ENCODE measurements at places on chromosomes 1 and 21.

DNA sequence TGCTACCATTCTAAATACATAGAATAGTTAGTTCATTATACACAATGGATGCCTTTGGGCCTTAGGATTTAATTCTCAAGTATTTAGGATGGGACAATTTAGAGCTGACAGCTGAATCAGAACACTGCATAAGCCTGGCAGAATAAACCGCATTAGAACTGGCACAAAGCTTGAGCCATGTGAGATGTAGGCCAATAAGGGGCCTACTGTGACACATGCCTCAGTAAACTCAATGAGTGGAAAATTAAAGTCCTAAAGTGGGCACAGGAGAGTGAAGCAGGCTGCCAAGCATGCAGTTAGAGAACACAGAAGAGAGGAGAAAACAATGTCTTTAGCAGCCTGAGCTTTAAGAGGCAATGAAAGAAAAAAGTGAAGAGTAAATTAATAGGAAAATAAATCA lies 24.3 kb downstream of the SCYL3 start:
- no peak for DNase-seq

GRCh38 chr1:21762022-21762404 lies 20.9 kb downstream of the USP48 start:
- no peak for DNase-seq

DNA sequence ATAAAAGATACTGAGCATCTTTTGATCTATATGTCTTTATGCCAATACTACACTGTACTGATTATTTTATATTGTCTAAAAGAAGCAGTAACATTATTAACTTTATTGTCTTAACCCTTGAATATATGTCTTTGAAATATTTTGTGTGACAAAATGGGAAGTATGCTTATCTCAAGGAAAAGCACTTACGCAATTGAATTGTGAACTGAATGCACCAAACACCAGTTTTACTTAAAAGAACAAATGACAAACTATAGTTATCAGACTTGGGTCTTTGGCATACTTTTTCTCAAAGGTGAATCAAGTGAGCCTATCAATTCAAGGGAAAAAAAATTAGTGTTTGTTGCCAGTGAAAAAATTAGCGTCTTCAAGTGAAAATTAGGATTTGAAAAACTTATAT lies 9.2 kb upstream of the SLC6A9 start:
- no peak for DNase-seq

DNA sequence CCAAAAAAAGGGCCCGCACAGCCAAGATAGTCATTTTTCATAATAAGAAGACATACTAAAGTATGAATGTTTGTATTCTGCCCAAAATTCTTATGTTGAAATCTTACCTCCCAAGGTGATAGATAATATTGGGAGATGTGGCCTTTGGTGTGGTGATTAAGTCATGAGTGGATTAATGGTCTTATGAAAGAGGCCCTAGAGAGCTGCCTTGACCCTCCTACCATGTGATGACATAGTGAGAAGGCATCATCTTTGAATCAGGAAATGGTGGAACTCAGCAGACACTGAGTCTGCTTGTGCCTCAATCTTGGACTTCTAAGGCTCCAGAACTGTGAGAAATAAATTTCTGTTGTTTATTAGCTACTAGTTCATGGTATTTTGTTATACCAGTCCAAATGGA lies 11.8 kb upstream of the RNPC3 start:
- DNase-seq, result no peak

- DNase-seq, result no peak
Measured at GRCh38 chr1:236834876-236835275, 39.8 kb downstream of the MTR start.

DNA sequence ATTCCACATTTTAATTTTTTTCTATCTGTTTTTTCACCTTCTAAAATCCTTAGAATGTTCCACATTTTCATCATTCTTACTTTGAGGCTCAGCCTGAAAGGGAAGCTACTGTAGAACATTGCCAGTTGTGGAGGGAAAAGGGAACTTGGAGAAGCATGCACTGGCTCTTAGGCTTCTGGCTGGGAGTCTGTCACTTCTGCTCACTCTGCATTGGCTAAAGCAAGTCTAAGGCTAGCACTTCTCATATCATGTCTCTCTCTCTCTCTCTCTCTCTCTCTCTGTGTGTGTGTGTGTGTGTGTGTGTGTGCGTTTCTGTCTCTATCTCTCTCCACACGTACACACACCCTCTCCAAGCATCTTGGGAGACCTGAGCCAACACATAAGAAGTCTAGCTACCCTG lies 49.6 kb upstream of the ADAR start:
- DNase-seq, result no peak

- no peak for DNase-seq
Measured at GRCh38 chr1:203459671-203460201, 15.9 kb upstream of the PRELP start.

DNA sequence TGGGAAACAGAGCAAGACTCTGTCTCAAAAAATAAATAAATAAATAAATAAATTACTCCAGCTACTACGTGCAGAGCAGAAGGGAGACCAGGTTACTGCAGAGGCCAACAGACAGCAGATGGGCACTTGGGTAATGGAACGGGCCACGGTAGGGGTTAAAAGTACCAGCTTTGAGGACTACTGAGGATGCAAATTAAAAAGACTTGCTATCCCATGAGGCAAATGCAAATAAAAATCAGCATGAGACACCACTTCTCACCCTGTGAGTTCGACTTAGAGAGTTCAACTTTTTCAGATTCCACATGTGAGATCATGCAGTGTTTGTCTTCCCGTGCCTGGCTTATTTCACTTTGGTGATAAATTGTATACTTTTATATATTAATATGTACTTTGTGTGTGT lies 6.6 kb downstream of the SLC2A5 start:
- DNase-seq, result no peak

- DNase-seq, result no peak
Measured at GRCh38 chr1:54575605-54576290, 27.7 kb downstream of the ACOT11 start.

DNA sequence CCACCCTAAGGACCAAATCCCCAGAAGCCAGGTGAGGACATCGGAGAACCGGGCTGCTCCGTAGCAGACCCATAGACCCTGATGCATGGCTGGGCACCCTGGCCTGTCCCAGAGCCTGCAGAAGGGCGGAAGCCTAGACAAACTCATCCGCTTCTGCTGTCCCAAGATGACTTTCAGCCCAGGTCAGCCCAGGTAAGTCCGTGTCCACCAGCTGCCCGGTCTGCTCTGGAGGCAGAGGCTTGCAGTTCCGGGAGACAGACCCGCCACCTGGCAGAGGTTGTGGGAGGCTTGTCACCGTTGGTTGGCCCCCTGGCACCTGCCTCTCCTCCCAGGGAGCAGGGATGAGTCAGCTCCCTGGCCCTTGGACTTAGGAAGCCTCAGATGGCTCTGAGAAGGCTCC lies 22.8 kb upstream of the POFUT2 start:
- no peak for DNase-seq

GRCh38 chr1:229119876-229120275 lies 151.0 kb upstream of the RAB4A start:
- no peak for DNase-seq

DNA sequence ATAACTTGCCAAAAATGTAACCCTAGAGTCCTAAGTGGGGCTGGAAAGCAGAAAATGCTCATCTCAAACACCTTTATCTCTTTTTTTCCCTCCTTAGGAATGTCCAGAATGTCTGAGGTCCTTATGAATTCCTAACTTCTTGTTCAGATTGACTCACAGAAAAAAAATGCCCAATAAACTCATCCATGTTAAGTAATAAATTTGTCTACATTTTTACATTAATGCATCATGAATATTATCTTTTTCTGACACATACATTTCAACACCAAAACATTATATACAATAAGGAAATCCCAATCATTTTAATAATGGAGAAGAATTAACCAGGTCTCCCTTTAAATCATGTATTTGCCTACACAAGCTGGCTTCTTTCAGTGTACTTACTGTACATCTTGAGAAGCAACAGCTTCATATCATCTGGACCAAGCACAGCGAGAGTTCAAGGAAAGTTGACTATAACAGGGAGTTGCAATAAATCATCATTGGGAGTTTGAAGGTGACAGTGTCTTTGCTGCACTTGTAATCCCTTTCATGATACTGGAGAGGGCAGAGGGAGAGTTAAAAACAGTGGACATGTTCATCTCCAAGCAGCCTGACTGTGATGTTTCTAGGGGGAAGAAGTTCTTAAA lies 565.2 kb downstream of the LTN1 start:
- DNase-seq, result no peak

GRCh38 chr1:151988405-151988923 lies 5.2 kb downstream of the S100A10 start:
- DNase-seq, result no peak

- DNase-seq, result no peak
Measured at GRCh38 chr1:215992620-215993019, 425.5 kb downstream of the KCTD3 start.

GRCh38 chr1:17557986-17558385 lies 18.5 kb downstream of the ARHGEF10L start:
- DNase-seq, result no peak

- DNase-seq, result no peak
Measured at GRCh38 chr1:206469933-206470691, at the start of gene IKBKE. TSS of gene IKBKE (plus strand) at chr1:206470476. CDS start at chr1:206473228, 2,752 bp downstream.

GRCh38 chr1:244782056-244782455 lies 53.4 kb upstream of the COX20 start:
- DNase-seq, result no peak

GRCh38 chr1:3170561-3171453 lies 101.8 kb downstream of the PRDM16 start:
- DNase-seq, result no peak

DNA sequence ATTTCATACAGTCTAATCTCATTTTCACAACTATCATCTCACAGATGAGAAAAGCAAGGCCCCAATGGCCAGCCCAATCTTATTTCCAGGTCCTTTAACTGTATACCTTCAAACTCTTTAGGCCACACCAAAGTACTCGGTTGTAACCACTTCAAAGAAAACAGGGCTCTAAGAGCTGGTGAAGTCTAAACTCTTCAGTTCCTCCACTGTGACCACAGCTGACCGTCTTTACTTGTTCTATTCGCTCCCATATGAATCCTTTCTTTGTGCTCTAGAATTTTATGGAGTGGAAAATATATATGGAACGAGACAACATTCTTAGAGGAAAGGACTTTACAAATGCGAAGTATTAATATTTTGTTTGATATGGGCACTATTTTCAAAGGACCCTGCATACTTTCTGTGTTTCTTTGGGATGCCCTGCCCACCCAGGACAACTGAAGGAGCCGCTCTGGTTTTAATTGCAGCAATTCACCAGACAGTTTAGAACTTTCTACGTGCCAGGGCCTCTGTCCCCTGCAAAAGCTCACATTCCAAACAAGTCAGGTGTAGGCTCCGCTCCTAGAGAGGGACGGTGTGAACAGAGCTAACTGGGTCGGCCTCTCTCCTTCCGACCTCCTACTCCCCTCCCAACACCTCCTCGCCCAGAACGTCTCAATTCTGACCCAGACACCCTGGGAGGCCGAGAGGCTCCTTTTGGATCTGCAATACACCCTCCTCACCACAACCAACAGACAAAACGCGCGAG lies 15.7 kb downstream of the IER5 start:
- DNase-seq, result no peak

- no peak for DNase-seq
Measured at GRCh38 chr1:94746635-94747525, 73.3 kb upstream of the SLC44A3 start.

GRCh38 chr1:234702342-234703000 lies 92.5 kb upstream of the IRF2BP2 start:
- DNase-seq, result no peak

GRCh38 chr1:243910607-243911006 lies 60.6 kb upstream of the AKT3 start:
- DNase-seq, result no peak

GRCh38 chr1:66402194-66402593 lies 131.8 kb upstream of the SGIP1 start:
- no peak for DNase-seq

GRCh38 chr1:58999676-59000075 lies 215.8 kb upstream of the JUN start:
- no peak for DNase-seq

GRCh38 chr1:53521924-53522552 lies 62.8 kb downstream of the DMRTB1 start:
- no peak for DNase-seq

- DNase-seq, result no peak
Measured at GRCh38 chr21:22260274-22260673, 1262.1 kb downstream of the NCAM2 start.

GRCh38 chr1:40067851-40068250 lies 27.3 kb downstream of the CAP1 start:
- no peak for DNase-seq

GRCh38 chr1:210536254-210536961 lies 207.7 kb downstream of the HHAT start:
- DNase-seq, result no peak

DNA sequence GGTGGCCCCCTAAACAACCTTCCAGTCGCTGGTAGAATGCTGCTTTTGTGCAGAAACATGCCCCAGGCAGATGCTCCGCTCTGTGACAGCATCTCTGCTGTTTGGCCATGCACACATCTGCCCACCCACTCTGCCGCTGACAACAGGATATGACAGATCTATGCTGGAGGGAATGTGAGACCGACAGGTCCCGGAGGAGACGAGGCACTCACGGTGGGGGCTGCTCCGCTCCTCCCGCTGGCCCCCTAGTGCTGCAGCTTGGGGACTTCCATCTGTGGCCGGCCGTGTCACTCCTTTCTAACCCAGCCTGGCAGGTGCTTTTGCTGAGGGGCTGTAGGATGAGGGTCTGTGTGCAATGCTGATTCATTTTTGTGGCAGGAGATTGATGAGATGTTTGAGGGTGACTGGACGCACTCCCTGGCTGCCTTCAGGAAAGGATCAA lies 49.1 kb upstream of the DMRTB1 start:
- no peak for DNase-seq

DNA sequence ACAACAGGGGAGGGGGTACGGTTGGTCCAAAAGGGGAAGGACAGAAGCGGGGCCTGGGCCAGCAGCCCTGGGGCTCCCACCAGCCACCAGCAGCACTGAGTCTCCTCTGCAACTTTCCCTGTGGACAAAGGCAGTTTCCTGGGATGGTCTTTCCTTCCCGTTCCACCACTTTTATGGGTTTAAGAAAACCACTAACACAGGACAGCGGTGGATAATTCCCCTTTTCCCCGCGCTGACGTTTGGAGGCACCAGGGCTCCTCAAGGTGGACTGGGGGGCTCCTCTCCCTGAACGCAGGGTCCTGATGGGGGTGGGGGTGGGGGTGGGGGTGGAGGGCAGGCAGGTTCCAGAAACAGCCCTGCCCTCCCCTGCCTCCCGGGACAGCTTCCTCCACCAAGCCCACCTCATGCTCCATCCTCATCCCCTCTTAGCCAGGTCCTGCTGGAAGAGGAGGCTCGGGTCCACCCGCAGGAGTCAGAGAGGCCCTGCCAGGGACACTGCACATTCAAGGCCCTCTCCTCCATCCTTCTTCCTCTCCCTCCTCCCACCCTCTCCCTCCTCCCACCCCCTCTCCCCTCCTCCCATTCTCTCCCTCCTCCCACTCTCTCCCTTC lies 4.8 kb upstream of the COL6A1 start:
- DNase-seq, result no peak

GRCh38 chr1:31670593-31670964 lies 25.9 kb upstream of the PEF1 start:
- DNase-seq, result no peak

DNA sequence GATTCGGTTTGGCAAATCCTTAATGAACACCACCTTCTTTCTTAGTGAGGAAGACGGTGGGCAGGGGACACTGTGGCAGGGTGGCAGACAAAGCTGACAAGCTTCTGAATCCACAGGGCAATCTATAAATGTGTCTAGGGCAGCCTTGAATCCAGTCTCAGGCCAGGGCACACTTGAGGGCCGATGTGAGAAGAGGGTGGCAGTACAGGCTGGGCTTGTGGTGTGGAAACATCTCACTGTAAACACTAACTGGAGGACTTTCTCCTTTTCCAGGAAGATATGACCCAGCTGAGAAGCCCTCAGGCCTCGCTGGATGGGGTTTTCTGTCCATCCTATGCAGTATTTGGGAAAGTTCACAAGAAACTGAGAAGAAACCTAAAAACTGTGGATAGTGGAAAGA lies 46.5 kb downstream of the PKP1 start:
- no peak for DNase-seq
